ENCODE measurements at places on chromosomes 2 and 18. TPM values are rescaled to one million over a fixed set of nuclear protein-coding genes. Genes with fewer than 3 reads are reported as not detected.

DNA sequence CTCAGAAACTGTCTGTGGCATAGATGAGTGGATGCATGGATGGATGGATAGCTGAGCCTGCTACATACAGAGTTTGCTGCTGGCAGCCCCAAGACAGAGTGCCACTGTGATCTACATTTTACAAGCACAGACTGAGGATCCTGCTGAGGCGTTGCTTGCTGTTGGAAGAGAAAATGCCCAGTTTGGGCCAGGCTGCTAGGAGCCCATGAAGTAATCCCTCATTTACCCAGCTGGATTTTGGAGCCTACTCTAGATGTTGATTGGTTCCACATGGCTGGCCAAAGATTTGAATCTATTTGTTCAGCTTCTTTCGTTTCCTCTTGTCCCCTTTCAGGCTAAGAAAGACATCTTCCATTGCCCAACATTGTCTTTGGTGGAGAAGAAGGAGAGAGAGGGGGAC lies 261.3 kb downstream of the CLIP4 start:
- no peak for DNase-seq

GRCh38 chr18:62710417-62710816 lies 4.9 kb upstream of the PHLPP1 start:
- no peak for DNase-seq

DNA sequence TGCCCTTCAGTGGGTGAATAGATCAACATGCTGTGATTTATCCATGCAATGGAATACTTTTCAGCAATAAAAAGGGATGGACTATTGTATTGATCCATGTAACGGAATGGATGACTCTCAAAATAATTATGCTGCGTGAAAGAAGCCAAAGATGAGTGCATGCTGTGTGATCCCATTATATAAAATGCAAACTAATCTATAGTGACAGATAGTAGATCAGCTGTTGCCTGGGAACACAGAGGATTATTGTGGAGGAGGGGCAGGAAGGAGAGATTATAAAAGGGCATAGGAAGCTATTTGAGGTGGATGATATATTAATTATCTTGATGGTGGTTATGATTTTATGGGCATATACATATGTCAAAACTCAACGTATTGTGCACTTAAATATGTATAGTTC lies 55.5 kb upstream of the ADAM23 start:
- DNase-seq = no peak

- no peak for DNase-seq
These were observed 32.0 kb upstream of the AGAP1 start for GRCh38 chr2:235461763-235462414.

DNA sequence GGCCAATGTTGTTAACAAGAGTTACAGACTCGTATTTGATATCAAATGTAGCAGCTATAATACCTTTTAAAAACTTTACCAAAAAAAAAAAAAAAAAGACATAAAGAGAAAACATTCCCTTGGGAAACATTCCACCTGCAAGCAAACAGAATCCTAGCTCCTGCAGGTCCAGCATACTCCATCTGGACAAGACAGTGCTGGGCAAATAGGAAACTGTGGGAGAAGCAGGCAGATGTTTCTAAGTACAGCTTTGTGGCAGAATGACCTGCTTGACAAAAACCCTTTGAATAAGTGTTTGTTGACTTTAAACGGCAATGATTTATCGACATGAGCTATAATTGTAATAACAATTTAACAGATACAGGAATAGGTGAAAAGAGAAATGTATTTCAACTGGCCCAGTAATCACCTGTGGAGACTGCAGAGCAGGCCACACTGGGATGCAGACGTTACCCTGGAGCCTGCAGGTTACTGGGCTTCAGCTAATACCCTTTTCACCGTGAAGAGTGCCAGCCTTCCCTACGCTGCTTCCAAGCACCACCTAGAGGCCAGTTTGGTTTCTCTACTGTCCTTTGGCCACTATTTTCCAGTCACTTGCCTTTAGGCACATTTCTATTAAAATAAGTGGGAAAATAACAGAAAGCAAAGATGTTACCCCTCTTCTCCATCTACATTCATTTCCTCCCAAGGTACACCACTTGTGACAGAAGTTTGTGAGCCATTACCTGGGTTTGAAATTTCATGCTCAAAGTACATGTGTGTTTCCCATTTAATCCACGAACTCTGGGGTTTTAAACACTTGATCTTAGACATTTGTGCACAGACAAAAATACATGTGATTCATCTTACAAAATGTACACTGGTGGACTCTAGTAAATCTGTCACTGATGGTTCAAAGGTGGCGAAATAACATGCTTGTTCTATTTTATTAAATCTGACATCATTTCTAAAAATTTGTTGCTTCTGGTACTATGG lies 96.9 kb upstream of the ZNF397 start:
- DNase-seq = peak; percentile 48

- no peak for DNase-seq
These were observed 29.4 kb downstream of the SH3YL1 start for GRCh38 chr2:234421-234820.

GRCh38 chr2:181814057-181814491 lies 77.5 kb upstream of the ITPRID2 start:
- no peak for DNase-seq

- no peak for DNase-seq
These were observed 32.8 kb upstream of the IL1B start for GRCh38 chr2:112869258-112869842.

GRCh38 chr2:5740817-5741216 lies 48.6 kb downstream of the SOX11 start:
- DNase-seq = no peak

DNA sequence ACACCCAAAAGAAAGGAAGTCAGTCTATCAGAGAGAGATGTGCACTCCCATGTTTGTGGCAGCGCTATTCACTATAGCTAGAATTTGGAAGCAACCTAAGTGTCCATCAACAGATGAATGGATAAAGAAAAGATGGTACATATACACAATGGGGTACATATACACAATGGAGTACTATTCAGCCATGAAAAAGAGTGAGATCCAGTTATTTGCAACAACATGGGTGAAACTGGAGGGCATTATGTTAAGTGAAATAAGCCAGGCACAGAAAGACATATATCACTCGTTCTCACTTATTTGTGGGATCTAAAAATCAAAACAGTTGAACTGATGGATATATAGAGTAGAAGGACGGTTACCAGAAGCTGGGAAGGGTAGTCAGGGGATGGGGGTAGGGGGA lies 99.9 kb upstream of the ZNF516 start:
- DNase-seq = no peak

DNA sequence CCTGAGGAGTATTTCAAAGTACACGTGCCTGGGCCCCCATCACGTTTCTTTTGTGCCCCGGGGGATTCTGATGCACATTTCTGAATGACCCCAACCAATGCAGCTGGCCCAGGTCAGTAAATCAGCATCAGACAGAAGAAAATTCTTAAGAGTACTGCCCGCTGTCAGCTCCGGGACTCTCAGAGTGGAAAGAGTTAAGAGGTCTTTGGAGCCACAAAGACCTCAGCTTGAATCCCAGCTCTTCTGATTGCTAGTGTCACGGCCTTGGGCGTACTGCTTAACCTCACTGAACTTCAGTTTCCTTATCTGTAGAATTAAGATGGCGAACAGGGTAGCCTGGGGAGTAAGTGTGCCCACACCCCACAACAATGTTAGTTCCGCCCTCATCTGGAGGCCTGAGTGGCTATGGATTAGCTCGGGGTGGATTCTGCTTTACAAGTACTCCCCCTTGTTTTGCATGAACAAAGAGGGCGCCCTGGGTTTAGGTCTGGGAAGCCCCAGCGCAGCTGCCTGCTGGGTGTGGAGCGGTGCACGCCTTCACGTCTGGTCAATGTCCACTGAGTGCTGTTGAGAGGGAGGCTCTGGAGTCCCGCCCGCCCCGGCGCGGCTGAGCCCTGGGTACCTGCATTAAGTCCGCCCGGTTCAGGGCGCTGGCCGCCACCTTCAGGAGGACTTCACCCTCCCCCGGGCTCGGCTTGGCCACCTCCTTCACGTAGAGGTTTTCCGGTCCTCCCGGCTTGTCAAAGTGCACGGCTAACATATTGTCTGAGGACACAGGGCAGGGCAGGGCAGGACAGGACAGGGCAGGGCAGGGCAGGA lies 858 bp downstream of the TP53I3 start:
- DNase-seq = peak; percentile 85

DNA sequence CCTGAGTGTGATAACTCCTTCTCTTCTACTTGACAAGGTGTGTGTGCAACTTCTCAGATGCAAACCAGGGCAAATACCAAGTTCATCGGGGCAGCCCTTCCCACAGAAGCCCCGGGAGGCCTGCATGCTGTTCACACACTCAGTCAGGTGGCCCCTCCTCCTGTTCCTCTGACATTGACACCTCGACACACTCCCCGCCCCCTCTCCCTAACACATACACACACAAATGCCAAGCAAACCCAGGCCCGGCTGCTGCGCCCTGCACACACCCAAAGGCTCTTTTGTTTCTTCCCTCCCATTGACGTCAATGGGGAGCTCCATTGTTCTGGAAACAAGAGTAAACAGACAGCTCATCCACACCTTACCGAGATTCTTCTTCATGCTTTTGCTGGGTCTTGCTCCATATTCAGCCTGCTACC lies 1.7 kb upstream of the PER2 start:
- peak; percentile 45 for DNase-seq

DNA sequence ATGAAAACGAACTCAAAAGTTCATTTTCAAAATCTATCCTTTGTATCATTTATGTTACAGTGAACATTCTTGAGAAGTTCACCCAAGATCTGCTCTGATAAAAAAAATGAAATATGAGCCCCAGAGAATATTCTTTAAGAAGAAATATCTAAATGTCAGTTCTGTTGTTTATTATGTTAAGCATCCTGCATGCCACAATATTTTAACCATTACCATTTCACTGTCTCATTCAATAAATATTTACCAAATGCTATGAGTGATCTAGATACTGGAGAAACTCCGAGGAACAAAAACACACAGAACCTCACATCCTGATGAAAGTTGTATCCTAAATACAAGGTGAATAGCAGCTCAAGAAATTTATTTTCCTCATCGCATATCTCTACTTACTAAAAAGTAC lies 170.2 kb downstream of the ZNF385B start:
- no peak for DNase-seq

GRCh38 chr2:214492152-214492551 lies 81.3 kb downstream of the VWC2L start:
- DNase-seq = no peak

GRCh38 chr2:38505779-38506178 lies 96.9 kb downstream of the HNRNPLL start:
- no peak for DNase-seq

DNA sequence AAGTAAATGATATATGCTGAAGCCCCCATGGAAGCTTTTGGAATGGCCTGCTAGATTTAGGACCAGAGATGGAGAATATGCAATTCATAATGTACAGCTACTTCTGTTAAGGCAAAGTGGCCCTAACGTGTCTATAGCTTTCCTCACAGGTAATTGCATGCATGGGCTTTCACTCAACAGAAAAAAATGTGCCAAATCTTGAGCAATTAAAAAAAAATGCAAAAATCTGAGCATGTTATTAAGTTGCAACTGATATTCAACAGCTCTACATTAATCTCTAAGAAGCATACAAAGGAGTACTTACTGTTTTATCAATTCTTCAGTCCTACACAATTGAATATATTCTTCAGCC lies 79.6 kb downstream of the EFEMP1 start:
- no peak for DNase-seq

DNA sequence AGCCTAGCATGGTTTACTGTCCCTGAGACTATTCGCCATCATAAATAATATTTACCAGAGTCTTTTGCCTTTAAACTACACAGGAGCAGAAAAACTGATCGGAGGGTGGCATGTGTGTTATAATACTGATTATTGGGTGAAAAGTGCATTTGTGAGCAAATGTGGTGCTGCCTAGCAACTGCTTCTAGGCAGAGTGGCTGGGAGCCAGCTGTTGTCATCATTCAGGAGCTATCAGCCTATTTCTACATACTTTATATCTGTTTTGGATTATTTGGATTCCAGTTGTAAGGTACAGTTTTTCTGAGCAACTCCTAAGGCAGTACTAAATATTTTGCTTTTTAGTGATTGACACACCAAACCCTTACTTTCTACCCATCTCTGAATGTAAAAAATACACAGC lies 75.0 kb upstream of the MSTN start:
- no peak for DNase-seq

GRCh38 chr2:40049781-40050180 lies 270.7 kb upstream of the THUMPD2 start:
- DNase-seq = no peak

GRCh38 chr2:74186038-74186437 lies 7.4 kb upstream of the MOB1A start:
- peak; percentile 75 for DNase-seq

GRCh38 chr2:172986040-172986439 lies 89.6 kb upstream of the MAP3K20 start:
- no peak for DNase-seq

- DNase-seq = no peak
These were observed 198.8 kb downstream of the EXOC6B start for GRCh38 chr2:72627083-72627482.

GRCh38 chr18:22493940-22494339 lies 76.2 kb upstream of the CTAGE1 start:
- no peak for DNase-seq

GRCh38 chr18:6406075-6406909 lies 8.4 kb downstream of the L3MBTL4 start:
- no peak for DNase-seq

DNA sequence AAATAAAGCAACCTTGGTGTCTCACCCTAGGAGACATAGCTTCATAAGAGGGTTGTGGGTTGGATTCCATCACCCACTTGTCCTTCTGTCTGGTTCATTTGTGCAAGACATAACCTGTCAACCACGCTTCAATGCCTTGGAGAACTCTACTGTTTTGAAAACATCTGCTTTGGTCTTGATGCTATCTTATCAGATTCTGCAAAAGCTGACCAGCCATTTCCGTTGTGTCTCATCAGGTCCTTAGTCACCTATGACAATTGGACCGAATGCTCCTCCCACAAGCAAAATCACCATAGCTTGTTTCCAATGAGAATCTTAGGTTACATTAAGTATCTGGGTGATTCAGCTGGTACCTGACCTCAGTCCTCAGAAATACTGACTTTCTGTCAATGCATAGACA lies 35.4 kb downstream of the STAT4 start:
- DNase-seq = no peak

DNA sequence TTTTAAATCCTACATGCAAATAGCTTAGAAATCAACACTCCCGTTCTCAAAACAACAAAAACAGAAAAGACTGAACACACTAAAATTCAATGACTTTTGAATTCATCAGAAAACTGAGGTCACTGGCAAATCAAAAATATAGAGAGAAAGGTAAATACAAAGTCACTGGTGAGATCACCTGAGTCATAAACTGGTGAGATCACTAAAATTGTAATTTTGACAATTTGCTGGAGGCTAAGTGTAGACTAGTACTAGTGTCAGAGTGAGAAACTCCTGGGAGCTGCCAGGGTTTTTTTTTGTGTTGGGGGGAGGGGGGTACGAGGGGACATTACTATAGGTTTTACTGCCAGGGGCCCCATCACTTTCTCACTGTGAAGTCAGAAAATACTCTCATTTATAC lies 1876.0 kb upstream of the CELF4 start:
- no peak for DNase-seq

The TDRD15 gene
- total RNA-seq = not detected

The LGALSL gene
- total RNA-seq = 3.8 TPM

The FSHR gene
- not detected for total RNA-seq

The G6PC2 gene
- total RNA-seq = not detected

The MEP1B gene
- not detected for total RNA-seq

The ADAM23 gene
- total RNA-seq = 0.18 TPM

The PPP1CB gene
- 127 TPM for total RNA-seq

The SLC11A1 gene
- total RNA-seq = 0.78 TPM

The ALLC gene
- total RNA-seq = not detected

The CABYR gene
- not detected for total RNA-seq

The CHRND gene
- total RNA-seq = not detected

The NT5DC4 gene
- not detected for total RNA-seq

The ARHGAP15 gene
- 72.1 TPM for total RNA-seq

The REG3G gene
- not detected for total RNA-seq
